Stimulated activated CD8-positive, alpha-beta memory T cell treated with anti-CD3 and anti-CD28 coated beads, Interleukin-15, amount 100 ng/mL, for 48 hours (primary cell): ENCODE measurements at places on chromosomes 7 and 10.

GRCh38 chr10:114328874-114329273, 75.4 kb downstream of the AFAP1L2 start:
- no peak for DNase-seq

GRCh38 chr10:133122171-133122935, 34.6 kb downstream of the ADGRA1 start:
- DNase-seq: no peak

GRCh38 chr7:84112771-84113170, 81.8 kb downstream of the SEMA3A start:
- no peak for DNase-seq

GRCh38 chr10:8360365-8360764, 305.9 kb downstream of the GATA3 start:
- DNase-seq: no peak
